ENCODE measurements at places on chromosomes 16 and 17.
A peak's percentile ranks its signal among the peaks of the same experiment; 100 is the strongest.

DNA sequence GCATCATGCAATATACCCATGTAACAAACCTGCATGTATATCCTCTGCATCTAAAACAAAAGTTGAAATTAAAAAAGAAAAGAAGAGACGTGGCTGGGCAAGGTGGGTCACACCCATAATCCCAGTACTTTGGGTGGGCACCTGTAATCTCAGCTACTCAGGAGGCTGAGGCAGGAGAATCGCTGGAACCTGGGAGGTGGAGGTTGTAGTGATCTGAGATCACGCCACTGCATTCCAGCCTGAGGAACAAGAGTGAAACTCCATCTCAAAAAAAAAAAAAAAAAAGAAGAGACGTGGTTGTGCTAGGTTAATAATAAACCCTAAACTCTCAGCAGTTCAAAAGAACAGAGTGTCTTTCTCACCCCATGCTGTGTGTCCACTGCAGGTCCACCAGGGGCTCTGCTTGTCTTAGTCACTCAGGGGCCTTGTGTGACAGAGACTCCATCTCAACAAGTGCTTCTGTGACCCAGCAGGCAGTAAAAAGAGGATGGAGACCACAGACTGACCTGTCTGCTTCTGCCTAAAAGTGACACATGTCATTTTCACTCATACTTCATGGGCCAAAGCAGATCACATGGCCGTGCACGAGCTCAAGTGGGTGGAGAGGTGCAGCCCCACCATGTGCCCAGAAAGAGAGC, 22.3 kb upstream of the N4BP1 start:
- DNase-seq, result no peak

- DNase-seq, result no peak
Measured at GRCh38 chr16:27269300-27270150, 953 bp upstream of the NSMCE1 start.

DNA sequence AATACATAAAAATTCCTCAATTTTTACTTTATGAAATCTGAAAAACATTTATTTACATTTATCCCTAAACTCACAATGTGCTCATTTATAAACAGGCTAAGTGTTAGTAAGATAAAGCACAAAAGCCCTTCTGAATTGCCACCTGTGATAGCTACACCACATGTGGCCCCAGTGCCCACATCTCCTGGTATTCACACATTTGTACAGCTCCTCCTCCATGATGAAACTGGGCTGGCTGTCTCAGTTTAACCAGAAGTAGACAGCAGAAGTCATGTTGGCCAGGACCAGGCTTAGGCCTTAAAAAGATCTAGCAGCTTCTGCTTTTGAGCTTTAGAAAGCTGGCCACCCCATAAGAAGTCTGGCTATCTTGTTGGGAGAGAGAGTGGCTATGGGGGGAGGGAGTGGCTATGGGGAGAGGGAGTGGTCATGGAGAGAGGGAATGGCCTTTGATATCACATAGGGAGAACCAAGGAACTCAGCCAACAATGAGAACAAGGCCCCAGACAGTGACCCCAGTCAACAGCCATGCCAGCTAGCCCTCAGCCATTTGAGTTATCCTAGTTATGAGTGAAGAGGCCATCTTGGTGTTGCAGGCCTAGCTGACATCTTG, 47.4 kb downstream of the CEP95 start:
- no peak for DNase-seq

DNA sequence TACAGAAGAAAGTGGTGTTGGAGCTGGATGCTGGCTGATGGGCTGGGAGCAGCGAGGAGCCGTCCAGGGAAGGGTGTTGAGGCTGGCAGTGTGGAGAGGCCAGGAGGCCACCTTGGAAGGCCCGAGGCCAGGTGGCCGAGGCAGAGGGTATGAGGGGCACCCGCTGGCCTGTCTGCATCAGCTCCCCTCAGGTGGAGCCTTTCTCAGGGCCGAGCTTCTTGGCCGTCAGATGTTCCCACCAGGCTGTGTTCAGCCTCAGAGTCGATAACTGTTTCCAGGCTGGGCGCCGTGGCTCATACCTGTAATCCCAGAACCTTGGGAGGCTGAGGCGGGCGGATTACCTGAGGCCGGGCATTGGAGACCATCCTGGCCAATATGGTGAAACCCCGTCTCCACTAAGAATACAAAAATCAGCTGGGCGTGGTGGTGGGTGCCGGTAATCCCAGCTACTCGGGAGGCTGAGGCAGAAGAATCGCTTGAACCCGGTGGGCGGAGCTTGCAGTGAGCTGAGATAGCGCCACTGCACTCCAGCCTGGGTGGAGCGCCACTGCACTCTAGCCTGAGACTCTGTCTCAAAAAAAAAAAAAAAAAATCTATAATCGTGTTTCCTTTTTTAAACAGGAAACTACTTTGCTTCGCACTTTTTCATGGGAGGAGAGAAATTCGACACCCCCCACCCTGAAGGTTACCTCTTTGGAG, 25.3 kb downstream of the MGRN1 start:
- no peak for DNase-seq

DNA sequence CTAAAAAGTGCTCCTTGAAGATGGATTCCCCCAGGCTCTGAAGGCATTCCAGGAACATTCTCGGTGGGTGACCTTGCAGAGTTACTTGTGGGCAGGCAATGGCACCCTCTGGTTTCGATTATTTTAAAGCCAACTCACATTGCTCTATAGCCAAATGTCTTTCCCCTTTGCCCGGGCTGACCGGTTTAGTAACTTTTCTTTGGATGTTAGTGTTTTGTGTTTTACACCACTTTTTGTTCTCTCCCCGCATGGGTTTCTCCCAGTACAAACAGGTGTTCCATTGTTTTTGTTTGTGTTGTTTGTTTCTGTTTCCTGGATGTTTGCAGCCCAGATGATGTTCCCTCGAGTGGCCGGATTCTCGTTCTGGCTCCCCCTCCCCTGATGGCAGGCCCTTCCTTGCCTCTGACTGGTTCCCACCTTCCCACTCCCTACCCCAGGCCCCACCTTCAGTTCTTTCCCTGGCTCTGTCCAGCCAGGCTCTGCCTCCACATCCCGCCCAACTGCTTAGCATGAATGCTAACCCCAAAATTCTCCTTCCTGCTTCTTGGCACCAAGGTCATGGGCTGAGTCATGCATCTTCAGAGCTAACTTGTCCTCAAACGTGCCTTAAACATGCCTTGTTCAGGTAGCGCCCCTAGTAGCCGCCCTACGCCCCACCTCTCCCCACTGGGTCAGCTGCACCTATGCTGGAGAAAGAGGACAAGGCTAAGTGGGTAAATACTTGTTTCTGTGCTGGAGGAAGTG, 40.6 kb downstream of the ELAC2 start:
- DNase-seq, result no peak

DNA sequence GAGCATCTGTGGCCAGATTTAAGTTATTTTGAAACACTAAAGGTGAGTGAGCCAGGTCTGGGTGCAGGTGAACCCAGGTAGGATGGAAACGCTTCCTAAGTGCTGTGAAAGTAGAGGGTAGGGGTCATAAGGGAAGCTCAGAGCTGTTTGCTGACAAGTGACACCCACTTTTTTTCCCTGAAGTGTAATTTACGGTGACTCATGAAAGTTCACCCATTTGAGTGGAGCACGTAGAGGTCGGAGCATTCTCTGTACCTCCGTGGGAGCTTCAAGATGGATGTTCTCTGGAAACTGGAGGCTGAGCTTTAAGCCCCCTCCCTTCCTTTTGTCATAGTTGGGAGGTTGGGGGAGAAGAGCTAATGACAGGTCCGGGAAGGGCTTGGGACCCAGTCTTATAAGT, 44.3 kb downstream of the MPRIP start:
- no peak for DNase-seq

GRCh38 chr16:89370081-89370511, 120.3 kb downstream of the ANKRD11 start:
- DNase-seq, result no peak

DNA sequence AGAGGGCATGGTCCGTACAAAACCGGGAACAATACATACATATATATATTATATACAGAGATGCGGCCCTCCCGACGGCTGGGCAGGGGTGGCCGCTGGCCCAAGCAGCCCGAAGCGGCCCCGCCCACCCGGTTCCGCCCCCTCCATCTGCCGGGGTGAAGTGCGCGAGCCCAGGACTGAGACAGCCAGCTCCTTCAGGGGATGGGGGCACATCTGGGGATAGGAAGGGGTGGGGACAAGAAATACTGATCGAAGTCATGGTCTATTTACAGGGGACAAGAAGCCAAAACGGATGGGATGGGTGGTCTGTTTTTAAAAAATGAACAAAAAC, 3.8 kb upstream of the SAMD14 start:
- no peak for DNase-seq

- DNase-seq, result no peak
Measured at GRCh38 chr17:4032245-4032644, 68.0 kb upstream of the ATP2A3 start.

DNA sequence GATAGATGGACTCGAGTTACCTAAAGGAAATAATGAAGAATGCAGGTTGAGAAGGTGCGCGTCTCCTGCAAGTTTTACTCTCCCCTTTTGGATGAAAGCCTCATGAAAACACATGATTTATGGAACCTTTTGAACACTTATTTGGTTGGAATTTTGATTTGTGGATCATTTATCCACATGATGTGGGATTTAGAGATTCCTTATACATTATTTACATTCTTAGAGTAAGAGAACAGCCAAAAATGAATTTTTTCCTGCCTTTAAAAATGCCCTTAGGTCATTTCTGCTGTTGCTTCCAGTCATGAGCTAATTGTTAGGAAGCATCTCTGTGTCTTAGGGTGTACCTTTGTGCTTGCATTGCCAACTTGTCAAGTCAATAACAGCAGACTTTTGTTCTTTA, 99.9 kb downstream of the RPTOR start:
- DNase-seq, result no peak

DNA sequence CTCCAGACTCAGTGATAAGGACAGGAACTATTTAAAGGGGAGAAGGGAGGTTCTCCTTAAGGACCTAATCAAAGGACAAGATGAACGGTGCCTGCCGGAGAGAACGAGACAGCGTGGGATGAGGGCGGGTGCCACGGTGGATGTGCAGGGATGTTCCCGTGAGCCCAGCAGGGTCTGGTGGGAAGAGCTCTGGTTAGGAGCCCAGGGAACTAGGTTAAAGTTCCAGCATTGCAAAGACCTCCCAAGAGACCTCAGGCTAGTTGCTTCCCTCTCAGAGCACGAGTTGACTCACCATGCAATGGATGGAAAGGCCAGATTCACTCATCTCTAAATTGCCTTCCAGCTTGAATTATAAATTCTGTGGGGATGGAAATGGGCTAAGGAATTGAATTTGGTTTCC, 14.7 kb downstream of the CCR7 start:
- DNase-seq, result no peak

GRCh38 chr16:56462064-56462796, 10.9 kb downstream of the OGFOD1 start:
- no peak for DNase-seq

DNA sequence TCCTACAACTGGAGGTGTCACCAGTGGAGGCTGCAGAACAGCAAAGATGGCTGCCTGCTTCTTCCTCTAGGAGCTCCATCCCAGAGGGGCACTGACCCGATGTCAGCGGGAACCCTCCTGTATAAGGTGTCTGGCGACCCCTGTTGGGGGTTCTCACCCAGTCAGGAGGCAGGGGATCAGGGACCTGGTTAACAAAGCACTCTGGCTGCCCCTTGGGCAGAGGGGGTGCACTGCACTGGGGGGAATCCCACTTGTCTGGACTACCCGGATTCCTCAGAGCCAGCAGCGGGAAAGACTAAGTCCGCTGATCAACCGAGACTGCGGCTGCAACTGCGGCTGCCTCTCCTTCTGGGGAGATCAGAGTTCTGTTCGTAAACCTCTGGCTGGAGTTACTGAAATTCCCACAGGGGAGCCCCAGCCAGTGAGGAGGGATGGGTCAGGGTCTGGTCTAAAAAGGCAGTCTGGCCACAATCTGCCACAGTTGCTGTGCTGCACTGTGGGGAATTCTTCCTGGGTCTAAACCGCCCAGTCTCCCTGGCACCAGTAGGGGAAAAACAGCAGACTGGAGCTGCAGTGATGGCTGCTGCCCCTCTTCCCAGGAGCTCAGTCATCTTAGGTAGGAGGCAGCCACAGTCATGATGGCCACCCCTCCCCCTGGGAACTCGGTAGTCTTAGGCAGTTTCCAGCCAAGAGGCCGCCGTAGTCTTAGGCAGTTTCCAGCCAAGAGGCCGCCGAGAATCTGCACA, 213.4 kb downstream of the CYB561 start:
- DNase-seq, result no peak

DNA sequence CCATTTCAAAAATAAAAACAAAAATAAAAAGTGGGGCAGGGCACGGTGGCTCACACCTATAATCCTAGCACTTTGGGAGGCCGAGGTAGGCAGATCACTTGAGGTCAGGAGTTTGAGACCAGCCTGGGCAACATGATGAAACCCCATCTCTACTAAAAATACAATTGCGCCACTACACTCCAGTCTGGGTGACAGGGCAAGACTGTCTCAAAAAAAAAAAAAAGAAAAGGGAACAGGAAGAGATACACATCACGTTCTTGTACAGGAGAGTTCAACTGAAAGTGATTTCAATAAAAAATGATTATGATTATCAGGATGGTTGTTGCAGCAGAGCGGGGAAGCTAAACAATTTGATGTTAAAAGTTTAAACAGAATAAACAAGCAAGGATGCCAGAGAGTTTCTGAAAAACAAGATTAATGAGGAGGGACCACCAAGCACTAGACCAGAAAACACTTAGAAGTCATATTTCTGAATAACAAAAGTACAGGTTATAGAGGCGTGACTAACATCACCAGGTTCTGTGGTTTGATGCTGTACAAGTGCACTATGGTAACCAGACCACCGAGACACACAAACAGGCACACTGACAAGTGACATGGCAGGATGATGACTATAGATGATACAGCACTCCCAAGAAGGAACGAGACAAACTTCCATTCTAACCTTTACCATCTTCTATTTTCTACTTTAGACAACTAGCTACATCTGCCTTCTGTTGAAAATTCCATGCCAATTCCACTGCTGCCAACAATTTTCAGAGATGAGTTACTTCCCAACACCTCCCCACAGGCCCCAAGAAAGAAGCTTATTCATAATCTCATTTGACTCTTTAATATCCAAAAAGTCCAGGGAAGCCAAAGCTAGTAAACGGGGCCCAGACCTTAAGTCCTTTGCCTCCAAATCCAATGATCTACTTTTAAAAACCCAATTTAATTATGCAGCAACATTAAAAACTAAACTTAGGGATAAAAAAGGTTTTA, 11.8 kb downstream of the DNAJA2 start:
- no peak for DNase-seq

GRCh38 chr16:17334096-17334495, 136.7 kb downstream of the XYLT1 start:
- DNase-seq, result no peak

GRCh38 chr16:530111-530817, 2.8 kb downstream of the CAPN15 start:
- DNase-seq, result no peak

- DNase-seq, result peak; percentile 66
Measured at GRCh38 chr17:64938925-64939474, 19.7 kb upstream of the LRRC37A3 start.

DNA sequence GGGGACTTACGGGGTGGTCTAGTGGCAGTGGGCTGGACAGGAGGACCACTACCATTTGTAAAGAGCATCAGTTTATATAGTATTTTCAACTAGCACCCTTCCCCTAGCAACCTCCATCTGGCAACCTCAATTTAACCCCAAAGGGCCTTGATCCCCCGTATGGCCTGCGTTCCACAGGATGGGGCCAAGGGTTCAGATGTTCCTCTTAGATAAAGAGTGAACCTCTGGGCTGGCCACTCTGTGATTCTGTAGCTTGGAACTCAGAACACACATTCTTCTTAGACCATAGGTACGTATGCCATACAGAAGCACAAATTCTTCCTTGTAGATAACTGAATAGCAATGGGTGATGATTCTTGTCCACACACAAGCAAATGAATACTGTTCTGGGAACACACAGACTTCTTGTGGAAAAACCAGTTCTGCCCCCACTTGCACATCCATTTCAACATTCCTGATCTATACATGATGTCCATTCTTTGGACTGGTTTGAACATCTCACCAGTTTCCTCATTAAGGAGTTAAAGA, 1.9 kb upstream of the GGA2 start:
- DNase-seq, result no peak

All from hematopoietic multipotent progenitor cell (in vitro differentiated cells).